ENCODE measurements at places on chromosomes 1 and 21.

DNA sequence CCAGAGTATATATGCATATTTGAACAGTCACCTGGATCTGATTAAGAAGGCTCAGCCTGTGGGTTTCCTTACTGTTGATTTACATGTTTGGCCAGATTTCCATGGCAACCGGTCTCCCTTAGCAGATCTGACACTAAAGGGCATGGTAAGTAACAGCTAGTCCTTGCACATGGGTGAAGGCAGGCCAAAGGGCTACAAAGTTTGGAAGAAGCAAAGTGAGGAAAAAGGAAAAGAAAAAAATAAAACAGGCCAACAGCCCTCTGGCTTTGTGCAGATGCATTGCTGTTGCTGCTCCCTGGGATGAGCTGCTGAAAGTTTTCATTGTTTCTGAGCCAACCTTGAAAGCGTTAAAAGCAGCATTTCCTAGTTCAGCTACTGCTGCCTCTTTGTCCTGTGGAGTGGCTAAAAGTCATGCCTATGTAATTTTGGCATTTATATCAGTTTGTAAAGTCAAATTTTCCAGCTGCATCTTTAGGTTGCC is 176.5 kb upstream of the HOOK1 start:
- no peak for DNase-seq

DNA sequence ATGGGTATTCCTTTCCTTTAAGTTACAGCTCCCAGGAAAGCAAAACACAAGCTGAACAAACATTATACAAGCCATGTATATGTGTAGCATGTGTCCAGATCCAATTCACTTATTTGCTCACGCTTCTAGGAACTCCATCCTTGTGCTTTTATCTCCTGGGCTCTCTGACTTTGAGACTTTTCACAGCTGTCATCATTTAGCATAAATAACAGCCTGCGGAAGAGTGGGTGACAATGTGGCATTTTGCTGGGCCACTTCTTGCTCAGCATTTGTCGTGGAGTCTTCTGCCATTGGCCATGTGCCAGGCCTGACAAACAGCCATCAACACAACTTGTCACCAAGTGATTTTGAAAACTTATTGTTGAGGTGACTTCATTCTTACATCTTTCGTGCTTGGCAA is 164.3 kb downstream of the KIF26B start:
- DNase-seq: no peak

- no peak for DNase-seq
Observed at GRCh38 chr21:46116189-46116775, 18.4 kb downstream of the COL6A2 start.

GRCh38 chr1:69139007-69139406 is 428.7 kb upstream of the LRRC7 start:
- no peak for DNase-seq

GRCh38 chr1:207228987-207229386 is 92.5 kb upstream of the CD55 start:
- no peak for DNase-seq

DNA sequence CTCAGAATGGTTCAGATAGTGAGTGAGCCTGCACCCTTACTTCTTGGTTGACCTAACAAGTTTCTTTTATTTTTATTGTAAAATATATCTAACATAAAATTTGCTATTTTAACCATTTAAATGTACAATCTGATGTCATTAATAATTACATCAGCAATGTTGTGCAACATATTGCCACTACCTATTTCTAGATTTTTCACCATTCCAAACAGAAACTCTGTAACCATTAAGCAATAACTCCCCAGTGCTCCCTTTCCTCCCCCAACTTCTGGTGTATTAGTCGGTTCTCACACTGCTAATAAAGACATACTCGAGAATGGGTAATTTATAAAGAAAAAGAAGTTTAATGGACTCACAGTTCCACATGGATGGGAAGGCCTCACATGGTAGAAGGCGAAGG is 76.2 kb upstream of the TENT5C start:
- DNase-seq: no peak

DNA sequence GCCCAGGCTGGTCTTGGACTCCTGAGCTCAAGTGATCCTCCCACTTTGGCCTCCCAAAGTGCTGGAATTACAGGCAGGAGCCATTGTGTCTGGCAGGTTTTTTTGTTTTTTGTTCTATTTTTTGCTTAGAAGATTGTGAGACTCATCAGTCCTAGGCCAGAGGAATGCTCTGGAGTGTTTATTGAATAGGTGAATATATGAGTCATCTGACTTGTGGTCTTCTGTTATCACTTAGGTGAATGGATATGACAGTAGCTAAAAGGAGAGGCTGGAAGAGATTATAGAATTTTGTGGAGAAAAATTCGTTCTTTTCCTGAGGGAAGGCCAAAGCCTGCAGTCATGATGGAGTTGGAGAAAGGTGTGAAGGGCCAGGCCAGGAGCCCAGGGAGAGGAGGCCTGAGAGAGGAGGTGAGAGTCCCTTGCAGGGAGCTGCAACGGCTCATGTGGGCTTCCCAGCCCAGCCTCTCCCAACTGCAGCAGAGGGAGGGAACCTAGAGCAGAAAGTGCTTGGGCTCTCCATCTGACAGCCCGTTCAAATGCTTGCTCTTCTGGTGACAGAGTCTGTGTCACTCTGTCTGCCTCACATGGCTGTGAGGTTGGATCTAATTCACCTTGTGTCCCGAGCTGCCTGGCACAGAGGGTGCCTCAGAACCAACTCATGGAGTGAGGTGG is 31.6 kb upstream of the ACOT11 start:
- no peak for DNase-seq

DNA sequence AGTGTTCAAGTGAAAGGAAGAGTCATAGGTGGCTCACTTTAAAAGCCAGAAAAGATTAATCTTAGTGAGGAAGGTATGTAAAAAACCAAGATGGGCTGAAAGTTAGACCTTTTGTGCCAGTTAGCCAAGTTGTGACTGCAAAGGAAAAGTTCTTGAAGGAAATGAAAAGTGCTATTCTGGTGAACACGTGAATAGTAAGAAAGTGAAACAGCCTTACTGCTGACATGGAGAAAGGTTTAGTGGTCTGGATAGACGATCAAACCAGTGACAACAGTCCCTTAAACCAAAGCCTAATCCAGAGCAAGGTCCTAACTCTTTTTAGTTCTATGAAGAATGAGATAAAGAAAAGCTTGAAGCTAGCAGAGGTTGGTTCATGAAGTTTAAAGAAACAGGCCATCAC is 106.4 kb downstream of the CTH start:
- no peak for DNase-seq

- DNase-seq: no peak
Observed at GRCh38 chr1:245411245-245412036, 256.7 kb downstream of the KIF26B start.

DNA sequence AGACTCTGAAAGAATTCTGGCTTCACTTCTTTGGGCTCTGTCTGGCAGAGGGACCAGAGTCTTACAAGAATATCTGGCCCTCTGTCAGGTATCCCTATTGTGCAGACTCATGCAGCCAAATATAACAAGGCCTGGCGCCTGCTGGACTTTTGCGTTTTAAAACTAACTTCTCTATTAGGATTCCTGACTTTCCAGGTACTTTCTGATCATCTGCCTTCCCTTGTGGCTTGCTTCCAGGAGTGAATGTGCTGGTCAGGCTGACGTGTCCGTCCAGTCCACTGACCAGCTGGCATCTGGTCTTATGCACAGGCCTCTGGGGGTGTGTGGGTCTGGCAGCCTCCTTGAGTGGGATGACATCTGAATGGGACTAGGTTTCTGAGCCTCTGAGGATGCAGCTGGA is 8.6 kb upstream of the RAB29 start:
- no peak for DNase-seq
